ENCODE measurements at places on chromosomes 2 and 18.

- DNase-seq: no peak
These were observed 46.5 kb upstream of the KCNE4 start for GRCh38 chr2:223005496-223005895.

- no peak for DNase-seq
These were observed 35.8 kb downstream of the TGFA start for GRCh38 chr2:70517804-70518203.

- DNase-seq: no peak
These were observed 11.8 kb downstream of the CRACDL start for GRCh38 chr2:98924038-98924830.

DNA sequence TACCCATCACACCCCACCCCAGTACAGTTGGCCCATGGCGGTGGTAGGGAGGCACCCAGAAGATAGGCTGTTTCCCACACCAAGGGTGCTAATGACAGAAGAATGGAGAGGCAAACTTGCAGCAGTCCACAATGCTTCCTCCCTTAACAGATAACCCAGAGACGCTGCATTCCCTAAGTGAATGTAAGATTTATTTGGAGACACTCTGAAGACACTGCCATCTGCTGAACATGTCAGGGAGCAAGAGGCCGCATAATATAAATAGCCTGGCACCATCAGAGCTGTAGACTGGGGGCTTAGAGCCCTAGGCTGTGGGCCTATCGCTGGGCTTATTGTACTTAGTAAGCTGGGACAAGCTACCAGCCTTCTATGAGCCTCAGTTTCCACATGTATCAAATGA lies 2.2 kb upstream of the IWS1 start:
- no peak for DNase-seq

- no peak for DNase-seq
These were observed 137.2 kb upstream of the TTC39C start for GRCh38 chr18:23877371-23877770.

DNA sequence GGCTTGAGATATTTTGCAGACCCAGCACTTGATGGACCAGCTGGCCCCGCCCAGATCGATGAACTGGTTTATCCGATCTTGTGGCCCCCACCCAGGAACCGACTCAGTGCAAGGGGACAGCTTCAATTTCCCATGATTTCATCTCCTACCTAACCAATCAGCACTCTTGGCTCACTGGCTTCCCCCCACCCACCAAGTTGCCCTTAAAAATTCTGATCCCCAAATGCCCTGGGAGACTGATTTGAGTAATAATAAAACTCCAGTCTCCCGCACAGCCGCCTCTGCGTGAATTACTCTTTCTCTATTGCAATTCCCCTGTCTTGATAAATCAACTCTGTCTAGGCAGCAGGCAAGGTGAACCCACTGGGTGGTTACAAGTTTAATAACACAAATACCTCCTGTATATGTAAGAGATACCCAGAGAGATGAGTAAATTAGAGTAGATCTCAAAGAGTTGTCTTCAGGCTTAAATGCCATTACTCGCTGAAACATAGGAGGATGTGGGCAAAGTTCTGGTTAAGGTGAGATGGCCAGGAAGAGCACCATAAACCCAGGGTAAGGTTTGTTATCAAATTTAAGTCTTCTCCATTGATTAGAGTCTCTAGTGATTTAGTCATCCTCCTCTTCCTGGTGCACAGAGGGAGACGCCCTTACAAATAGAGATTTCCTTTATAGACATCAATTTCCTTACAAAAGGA lies 222.8 kb downstream of the ARL4C start:
- DNase-seq: no peak

DNA sequence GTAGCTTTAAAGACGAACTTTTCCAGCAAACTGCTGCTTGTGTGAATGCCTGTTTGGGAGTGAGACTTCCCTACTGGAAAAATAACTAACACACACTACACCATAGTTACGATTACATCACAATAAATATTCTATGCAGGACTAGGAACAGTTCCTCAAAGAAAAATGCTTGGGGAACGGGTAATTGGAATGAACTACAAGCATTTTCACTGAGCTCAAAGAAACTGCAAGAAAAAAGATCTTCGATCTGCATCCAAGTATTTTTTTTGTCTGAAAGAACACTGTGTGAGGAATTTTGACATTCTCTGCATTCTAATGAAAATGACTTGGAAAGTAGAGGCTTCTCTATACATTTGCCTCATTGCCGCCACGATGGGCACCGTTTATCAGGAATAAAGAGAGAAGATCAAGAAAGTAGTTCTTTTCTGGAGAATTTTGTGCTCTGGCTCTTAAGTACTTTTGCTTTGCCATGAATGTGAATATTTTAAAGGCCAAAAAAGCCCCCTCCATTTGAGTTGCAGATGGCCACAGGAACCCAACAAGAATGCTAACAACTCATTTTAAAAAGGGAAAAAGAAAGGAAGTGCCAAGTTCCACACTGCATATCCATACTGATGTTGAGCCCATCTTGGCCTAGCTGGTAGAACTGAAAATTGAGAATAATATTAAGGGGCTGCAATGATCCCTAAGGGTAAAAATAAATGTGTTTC lies 13.6 kb downstream of the LYPD1 start:
- no peak for DNase-seq

GRCh38 chr18:47935321-47936055 lies 5.0 kb upstream of the SMAD2 start:
- no peak for DNase-seq

DNA sequence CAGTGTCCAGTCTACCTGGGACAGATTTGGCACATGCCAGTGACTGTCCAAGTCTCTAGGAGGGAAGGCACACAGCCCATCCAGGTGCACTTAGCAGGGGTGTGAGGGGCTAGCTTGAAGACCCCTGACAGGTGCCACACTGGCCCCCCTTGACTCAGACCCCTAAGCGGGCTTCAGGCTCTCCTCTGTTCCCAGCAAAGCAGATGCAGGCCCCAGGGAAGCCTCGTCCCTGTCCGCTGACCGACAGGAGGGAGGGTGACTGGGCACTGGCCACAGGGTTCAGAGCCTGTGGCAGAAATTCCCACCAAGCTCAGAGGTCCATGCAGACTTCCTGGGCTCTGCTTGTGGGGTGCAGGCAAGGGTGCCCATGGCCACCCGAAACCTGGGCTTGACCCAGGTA lies 239.8 kb upstream of the MYT1L start:
- DNase-seq: no peak

DNA sequence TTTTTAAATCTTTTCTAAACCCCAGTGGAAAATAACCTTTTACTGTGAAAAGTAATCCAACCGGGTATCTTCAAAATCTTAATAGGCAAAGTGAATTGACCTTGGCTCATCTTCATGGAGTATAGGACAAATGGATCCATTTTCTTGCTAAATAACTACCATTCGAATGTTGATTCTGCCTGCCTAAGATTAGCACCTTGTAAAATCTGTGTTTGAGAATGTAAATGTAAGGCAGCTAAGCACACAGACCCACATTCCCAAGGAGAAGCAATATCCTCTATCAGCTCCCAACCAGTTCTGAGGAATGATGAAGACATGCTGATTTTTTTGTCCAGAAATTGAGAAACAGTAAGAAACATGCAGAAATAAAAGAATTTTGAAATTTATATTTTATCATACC lies 509.8 kb upstream of the SMIM21 start:
- no peak for DNase-seq

GRCh38 chr18:22173928-22174301 lies 4.5 kb downstream of the GATA6 start:
- no peak for DNase-seq

DNA sequence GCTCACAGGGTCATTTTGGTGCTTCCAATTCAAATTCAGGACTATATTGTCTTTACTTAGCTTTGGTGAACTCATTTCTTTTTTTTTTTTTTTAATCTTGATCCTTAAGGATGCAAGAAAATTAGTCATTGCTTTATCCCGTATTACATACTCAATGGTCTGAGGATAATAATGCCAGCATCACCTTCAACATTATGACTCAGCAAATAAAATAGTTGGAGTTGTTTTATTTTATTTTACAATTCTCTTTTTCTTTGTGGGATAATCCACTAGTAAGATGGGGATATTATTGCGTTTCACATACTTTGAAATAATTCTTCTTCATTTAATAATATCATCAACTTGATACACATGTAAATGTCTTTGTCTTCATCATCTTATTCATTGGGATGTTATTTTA lies 954.9 kb upstream of the GYPC start:
- DNase-seq: no peak

DNA sequence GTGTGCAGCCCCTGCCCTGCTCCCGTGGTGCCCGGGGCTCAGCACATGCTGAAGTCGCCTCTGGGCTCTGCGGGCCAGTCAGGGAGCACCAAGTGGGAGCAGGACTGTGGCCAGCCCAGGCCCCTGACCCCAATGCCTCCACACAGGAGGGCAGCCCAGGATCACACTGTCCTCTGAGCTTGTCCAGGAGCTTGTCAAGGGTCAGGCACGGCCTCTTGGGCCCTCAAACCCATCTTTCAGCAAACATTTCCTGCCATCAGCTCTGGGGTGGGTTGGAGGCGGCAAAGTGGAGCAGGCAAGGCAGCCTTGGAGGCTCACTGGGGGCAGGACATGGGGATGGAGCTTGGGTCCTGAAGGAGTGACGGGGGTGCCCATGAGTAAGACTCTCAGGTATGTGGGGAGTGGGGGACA lies 10.3 kb downstream of the SNED1 start:
- no peak for DNase-seq

DNA sequence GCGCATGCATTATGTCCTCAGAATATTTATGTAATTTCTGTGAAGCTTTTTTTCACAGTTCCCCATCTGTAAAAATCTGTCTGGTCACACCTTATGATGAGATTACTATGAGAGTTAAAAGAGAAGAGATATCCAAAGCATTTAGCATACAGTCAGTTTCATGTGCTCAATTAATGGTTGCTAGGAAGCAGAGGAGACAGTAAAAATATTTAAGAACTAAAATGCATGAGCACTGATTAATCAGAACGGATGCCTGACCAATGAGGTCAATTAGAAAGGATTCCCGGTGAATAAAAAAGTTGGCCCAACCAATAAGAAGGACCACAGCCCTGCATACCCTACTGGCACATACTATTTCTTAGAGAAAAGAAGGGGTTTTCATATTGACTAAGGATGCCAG lies 12.0 kb upstream of the CRIM1 start:
- no peak for DNase-seq

DNA sequence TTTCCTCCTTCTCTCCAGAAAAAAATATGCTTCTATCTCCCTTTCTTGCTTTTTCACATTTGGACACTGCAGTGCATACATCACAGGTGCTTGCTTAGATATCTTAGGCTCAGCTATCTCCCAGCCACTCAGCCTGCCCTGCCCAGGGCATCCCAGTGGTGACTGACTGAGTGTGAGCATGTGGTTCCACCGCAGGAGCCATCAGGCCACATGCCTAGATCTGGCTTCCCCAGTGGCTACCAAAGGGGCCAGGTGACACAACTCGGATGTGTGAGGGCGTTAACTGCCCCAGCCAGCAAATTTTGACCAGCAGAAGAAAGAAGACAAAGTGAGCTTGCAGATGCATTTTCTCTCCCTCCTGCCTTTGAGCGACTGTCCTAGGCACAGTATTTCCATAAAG lies 25.5 kb downstream of the SP5 start:
- no peak for DNase-seq

DNA sequence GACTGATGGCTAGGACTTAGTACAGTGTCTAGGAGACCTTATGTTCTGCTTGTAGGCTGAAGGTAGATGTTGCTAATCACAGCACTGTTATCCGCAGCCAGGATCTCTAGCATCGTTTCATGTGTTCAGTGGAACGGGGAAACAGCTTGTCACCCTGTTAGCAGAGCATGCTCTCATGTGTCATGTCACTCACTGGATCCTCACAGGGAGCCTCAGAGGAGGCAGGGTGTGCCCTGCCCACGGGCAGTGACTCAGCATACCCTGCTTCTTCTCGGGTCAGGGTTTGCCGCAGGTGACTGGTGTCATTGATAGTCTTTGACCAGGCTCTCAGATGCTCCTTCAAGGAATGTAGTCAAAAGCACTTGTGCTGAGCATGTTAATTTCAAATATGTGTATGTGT lies 44.4 kb downstream of the RPIA start:
- DNase-seq: no peak

- DNase-seq: no peak
These were observed 17.5 kb upstream of the BIN1 start for GRCh38 chr2:127124426-127124825.

- no peak for DNase-seq
These were observed 6.3 kb downstream of the FLACC1 start for GRCh38 chr2:201350879-201351278.

- DNase-seq: no peak
These were observed 38.9 kb downstream of the FASTKD2 start for GRCh38 chr2:206804326-206804725.

- no peak for DNase-seq
These were observed 1.6 kb upstream of the KLF7 start for GRCh38 chr2:207167099-207167923.

- no peak for DNase-seq
These were observed 143.9 kb upstream of the ITGA6 start for GRCh38 chr2:172283476-172283875.

DNA sequence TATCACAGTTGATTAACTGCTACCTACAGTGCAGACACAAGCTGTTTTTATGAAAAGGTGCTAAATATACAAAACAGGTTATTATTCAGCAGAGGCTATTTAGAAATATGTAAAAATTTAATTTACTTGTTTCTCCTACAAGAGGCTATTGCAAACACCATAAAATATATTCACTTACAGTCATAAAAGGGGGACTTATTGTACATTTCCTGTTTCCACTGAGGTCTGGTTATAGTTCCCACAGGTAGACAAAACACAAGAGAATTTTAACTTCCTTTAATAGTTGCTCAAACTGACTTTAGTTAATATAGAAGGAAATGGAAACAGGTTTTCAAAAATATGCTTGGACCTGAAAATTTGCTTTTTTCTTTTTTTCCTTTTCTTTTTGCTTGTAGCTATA lies 40.0 kb upstream of the FRZB start:
- no peak for DNase-seq

- DNase-seq: no peak
These were observed 1072.4 kb upstream of the ZEB2 start for GRCh38 chr2:145592361-145592760.

GRCh38 chr2:25315316-25315680 lies 26.4 kb downstream of the DNMT3A start:
- DNase-seq: no peak

DNA sequence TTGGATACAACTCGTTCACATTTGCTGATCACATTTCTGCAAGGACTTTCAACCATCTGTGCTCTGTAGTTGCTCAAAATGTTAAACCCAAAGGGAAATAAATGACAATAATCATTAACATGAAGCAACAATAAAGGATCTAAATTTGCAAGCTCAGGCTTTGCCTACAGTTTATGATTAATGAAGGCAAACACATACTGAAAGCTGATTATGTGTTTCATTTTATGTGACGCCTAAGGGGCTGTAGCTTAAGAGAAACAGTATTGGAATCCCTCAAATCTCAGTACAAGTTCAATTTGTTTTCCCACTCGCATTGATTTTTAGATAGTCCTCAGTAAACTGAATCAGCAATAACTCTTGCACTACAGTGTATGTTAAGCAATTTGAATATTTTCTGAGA lies 160.3 kb upstream of the FSIP2 start:
- DNase-seq: no peak

DNA sequence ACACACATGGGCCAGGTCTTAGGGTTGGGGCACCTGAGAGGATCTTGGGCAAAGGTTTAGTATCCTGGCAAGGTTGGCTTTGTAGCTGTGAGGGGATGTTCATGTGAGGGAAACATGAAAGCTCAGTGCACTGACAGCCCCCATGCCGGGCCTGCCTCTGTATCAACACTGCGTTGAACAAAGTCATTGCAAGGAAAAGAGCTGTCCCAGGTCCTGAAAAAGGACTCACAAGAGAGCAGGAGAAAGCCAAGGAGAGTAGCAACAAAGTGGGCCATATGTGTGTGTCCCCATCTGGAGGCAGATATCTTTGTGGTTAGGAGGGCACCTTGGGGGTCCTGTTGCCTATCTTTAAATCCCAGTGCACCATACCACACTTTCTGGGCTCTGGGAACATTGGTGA lies 237.8 kb upstream of the THSD7B start:
- DNase-seq: no peak
